ENCODE measurements at places on chromosomes 3 and 15.

- DNase-seq, result no peak
Observed at GRCh38 chr3:57383406-57383805, 90.9 kb upstream of the ASB14 start.

DNA sequence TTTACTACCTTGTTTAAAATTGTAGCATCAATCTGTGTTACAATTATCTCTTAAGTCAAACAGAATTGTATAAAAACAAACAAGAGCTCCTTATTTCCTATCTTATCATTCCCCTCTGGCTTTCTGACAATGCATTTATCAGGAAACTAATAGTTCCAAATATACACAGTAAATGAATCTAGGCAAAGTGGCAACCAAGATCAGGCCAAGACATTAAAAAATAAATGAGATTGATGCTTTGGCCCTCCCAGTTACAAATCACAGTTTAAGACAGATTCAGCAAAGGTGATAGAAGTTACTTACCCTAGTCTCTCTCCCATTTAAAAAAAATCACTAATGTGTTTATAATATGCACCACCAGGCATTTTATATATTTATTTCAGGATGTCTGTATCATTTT, 236.7 kb downstream of the EPHA3 start:
- no peak for DNase-seq

DNA sequence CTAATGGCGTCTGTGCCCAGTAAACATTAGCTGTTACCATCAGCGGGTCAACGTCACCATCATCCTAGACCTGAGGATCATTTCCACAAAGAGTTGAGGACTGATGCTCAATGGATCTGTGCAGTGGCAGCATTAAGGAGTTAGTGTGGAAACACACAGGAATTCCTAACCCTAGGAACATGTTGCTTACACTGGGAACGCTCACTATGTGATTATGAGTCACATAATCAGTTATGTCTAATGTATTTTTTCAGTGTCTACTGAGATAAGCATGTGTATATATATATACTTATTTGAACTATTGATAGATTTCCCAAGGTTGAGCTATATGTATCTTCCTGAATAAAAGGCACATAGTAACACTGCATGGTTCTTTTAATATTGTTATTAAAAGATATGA, 19.0 kb downstream of the ARNT2 start:
- no peak for DNase-seq

- DNase-seq, result no peak
Observed at GRCh38 chr15:69917056-69917455, 180.7 kb downstream of the TLE3 start.

DNA sequence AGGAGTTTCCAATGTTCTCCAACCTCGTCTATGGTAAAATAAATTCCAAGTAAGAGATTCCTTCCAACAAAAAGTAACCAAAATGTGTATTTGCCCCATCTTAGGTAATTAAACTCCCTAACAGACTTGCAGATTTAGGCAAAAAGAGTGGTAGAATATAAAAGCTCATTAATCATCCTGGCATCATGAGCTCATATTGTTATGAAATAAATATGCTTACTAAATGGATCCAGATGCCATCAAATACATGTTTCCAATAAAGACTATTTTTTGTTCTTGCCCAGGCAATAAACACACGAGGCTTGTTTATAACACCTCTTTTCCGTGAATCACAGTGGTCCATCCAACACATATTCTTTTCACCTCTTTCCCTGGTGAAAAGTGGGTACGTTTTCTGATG, 189.4 kb downstream of the THSD4 start:
- no peak for DNase-seq

DNA sequence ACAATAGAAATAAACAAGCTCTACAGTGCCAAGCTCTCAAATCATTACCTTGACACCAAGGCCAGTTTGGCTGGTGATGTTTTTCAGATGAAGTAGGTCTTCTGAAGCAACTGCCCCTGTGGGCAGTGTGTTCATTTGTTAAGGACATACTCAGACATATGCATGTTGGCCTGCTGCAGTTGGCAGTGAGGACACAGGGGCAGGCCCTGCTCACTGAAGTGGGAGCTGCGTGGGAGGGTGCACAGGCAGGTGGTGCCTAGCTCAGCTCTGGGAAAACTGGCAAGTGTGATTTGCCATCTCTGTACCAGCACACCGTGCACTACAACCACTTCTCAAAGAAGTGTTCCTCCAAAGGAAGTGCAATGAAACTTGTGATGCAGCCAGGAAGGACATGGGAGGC, 28.5 kb upstream of the SNRK start:
- no peak for DNase-seq

DNA sequence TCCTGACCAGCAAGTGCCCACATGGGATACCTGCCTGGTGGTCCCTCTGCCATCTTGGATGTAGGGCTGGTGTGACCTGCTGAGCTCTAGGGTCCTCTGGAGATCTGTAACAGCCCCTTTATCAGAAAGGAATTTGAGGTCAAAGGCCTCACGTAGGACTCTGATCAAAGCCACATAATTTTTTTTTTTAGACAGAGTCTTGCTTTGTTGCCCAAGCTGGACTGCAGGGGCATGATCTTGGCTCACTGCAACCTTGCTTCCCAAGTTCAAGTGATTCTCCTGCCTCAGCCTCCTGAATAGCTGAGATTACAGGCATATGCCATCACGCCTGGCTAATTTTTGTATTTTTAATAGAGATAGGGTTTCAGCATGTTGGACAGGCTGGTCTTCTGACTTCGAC, 9.5 kb downstream of the ITGB5 start:
- no peak for DNase-seq

DNA sequence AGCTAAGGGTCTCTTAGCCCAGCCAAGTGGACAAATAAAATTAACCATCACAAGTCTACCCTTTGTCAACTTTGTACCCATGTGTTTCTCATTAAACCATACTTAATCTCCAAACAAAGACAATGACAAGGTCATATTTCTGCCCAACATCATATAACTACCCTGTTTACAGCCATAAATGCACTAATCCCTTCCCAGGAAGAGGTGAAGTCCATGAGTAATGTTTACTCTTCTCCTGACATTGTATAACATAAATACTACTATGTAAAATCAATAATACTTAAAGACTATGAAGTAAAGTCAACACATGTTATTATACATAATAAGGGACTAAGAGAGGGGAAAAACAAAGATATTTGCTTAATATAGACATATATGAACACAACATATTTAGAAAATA, 38.5 kb upstream of the FAN1 start:
- DNase-seq, result no peak

DNA sequence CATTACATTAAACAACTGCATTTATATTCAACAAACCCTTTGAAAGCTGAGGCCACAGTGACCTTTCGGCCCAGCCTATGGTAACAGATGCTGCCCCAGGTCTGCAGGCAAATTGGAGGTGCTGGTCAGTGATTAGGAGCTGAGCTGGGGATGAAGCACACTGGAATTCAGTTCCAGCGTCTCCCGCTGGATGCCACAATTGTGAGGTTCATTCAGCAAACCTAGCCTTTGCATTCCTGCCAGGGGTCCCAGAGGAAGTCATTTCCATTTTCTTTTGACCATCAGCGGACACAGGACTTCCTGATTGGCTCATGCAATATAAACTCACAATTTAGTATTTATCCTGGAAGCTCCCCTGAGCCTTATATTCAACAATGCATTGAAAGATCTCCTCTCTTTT, 89.5 kb downstream of the IL20RB start:
- DNase-seq, result no peak

DNA sequence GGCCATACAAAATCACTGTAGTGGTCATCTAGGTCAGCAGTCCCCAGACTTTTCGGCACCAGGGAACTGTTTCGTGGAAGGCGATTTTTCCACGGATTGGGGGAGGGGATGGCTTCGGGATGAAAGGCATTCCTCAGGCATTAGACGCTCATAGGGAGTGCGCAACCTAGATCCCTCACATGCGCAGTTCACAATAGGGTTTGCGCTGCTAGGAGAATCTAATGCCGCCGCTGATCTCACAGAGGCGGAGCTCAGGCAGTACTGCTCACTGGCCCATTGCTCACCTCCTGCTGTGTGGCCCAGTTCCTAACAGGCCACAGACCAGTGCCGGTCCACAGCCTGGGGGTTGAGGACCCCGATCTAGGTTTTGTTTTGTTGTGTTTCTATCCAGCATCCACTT, 200.1 kb downstream of the SLC9A9 start:
- no peak for DNase-seq

GRCh38 chr3:30864836-30865235, 29.6 kb downstream of the GADL1 start:
- no peak for DNase-seq

DNA sequence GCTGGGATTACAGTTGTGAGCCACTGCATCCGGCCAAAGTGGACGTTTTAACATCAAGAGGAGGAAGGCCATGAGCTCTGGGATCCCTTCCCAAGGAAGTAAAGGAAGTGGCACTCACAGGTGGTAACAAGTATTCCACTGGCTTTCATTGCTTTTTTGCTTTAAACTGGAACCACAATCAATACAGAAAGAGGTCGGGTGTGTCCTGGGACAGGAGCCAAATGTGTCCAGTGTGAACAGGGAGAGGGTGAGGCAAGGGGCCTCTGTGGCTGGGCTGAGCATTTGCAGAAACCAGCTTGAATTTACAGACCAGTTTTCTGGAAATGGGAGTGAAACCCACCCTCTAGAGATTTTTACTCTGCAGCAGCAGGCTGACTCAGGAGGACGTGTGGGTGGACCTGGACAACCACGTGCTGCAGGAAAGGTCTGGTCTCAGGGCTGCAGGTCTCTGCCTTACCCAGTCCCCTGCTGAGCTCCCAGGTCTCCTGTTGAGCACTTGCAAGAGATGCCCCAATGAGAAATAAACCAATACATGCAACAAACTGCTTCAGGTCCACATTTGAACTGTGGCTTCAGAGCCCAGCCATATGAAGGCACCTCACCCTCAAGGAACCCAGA, 42.8 kb upstream of the TMEM115 start:
- DNase-seq, result no peak

- peak; percentile 23 for DNase-seq
Observed at GRCh38 chr15:85316244-85316934, 64.0 kb upstream of the AKAP13 start.

- DNase-seq, result peak; percentile 23
Observed at GRCh38 chr3:18442756-18443664, 17.9 kb upstream of the SATB1 start.

DNA sequence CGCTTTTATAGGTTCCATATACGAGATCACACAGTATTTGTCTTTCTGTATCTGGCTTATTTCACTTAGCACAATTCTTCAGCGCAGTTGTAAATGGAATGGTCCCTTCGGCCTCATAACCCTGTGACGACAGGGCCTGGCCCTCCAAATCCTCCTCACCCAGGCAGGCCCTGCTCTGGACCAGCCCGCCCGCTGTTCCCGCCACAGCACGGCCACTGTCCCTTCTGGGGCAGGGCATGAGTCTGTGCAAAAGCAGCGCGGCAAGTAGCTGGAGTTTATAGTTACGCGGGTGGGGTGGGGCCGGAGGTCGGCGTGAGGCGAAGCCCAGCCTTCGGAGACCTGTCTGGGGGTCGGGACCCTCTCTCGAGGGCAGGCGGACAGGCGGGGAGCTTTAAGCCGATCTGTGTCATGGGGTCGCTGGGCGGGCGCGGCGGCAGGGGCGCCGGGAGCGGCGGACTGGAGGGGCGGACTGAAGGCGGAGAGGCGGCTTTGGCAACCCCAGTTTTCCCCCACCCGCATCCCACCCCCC, 543 bp downstream of the ARPIN start:
- DNase-seq, result no peak

GRCh38 chr3:53690521-53690920, 155.7 kb downstream of the CHDH start:
- DNase-seq, result no peak

DNA sequence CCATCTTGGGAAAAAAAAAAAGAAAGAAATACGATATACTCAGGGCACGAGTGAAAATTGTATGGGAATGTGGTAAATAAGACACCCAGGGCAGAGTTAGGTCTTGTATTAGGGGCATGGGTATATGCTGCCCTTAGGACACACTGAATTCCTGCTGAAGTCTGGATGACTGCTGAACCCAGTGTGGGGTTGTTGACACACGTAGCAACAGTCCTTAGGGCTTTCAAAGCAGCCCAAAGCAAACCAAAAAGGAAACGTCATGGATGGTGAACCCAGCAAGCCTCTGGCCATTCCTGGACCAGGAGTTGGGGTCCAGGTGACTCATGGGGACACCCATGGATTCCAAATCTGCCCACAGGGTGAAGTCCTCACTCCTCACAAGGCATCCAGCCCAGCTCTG, 27.1 kb upstream of the SEMA3F start:
- no peak for DNase-seq

GRCh38 chr3:104961851-104962250, 404.9 kb upstream of the ALCAM start:
- no peak for DNase-seq

All from activated CD8-positive, alpha-beta memory T cell treated with anti-CD3 and anti-CD28 coated beads, Interleukin-2, amount 50 U/mL, for 4 hours (primary cell).